ENCODE measurements at places on chromosomes 2 and 18.

GRCh38 chr2:206876216-206876860, 63.0 kb upstream of the CPO start:
- DNase-seq = no peak

- DNase-seq = no peak
These were observed 176.1 kb downstream of the INSIG2 start for GRCh38 chr2:118264232-118264990.

GRCh38 chr2:135473567-135473966, 57.5 kb downstream of the ZRANB3 start:
- no peak for DNase-seq

- DNase-seq = no peak
These were observed 99.0 kb downstream of the NCK2 start for GRCh38 chr2:105843476-105844374.

- DNase-seq = no peak
These were observed 254.2 kb upstream of the SESTD1 start for GRCh38 chr2:179518830-179519229.

DNA sequence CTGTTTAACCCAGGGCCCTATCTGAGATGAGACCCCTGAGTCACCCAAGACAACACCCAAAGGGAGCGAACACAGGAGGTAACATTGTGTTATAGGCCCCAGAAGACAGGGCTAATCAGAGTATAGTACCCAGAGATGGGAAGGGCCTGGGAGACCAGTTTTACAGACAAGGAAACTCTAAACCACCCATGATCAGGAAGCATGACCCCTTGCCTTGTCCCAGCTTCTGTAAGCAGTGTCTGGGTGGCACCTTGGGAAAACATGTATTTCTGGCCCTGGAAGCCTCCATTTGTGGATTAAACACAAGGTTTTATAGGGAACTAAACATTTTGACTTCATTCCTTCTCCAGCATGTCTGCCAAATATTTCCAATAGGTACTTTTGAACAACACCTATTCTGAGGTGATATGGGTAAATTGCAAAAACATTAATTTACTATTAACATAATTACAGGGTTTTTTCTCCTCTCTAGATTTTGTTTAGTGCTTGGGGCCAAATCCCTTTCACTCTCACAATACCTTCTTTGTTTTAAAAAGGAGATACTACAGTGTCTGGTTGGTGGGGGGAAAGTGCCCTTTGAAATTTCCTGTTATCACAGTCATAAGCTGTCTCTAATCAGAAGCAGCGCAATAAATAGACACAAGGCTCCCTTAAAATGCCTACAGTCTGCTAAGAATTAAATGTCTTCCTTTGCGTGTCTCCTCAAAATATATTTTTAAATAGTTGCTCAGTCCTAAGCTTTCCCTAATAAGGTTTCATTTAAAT, 341.1 kb downstream of the BCL11A start:
- DNase-seq = no peak

GRCh38 chr18:40365526-40365925, 1589.5 kb upstream of the PIK3C3 start:
- no peak for DNase-seq

DNA sequence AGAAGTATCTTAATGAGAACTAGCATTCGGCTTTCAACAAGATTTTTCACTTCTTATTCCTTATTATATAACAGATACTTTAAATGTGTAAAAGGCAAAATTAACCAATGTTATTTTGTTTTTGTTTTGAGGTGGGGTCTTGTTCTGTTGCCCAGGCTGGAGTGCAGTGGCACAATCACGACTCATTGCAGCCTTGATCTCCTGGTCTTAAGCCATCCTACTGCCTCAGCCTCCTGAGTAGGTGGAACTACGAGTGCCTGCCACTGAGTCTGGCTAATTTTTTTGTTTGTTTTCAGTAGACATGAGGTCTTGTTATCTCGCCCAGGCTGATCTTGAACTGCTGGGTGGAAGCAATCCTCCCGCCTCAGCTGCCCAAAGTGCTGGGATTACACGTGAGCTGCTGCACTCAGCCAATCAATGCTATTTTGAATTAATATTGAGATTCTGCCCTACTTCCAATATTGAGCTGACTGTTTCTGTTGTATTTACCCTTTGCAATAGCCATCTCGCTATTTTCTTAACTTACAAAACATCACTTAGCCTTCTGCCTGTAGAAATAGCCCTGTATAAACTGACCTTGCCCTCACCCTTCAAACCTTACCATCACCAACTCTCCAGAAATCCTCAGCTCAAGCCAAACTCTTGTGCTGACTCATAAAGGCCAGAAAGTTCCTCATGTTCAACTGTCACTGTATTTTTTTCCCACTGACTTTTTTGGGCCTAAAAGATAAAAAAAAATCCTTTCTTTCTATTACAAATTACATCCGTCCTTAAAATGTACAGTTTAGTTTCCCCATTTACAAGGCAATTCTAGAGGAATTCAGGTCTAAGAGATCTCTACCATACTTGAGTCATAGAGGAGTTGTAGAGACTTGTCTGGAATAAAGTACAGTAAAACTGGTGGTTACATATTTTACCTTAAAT, 94.3 kb downstream of the OLA1 start:
- no peak for DNase-seq

DNA sequence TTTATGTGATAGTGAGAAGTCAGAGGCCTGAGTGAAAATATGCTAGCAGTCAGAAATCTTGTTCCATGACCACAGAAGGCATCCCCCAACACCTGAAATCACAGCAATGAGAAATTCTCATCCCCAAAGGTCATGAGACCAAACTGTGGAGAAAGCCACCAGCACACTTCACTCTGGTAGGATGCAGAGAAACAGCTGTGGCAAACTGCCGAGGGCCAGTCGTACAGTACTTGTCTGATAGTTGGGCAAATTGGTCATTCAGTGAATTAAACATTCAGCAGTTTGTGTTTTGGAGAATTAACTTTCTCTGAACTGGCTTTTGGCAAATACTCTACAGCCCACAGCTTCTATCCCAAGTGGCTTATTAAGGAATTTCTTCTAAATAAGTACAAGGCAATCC, 117.2 kb downstream of the TSN start:
- DNase-seq = no peak

DNA sequence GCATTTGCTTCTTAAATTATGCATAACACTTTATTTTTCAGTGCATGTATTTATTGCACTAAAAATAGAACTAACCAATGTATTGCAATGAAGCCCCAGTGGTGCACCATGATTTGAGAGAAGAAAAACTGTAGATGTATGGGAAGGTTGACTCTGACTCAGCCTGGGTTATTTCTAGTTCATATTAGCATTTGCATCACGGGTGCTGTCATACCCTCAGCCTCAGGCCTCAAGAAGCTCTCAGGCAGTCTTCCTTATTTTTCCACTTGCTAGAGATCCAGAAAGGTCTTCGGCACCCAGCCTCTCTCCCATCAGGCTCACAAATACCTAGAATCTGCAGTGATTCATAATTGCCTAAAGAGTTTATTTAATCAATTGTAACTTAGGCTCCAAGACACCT, 148.0 kb downstream of the DNER start:
- DNase-seq = no peak

- DNase-seq = no peak
These were observed 107.1 kb upstream of the STK17B start for GRCh38 chr2:196278491-196278911.

GRCh38 chr2:24073816-24074215, 2.3 kb downstream of the SF3B6 start:
- no peak for DNase-seq

DNA sequence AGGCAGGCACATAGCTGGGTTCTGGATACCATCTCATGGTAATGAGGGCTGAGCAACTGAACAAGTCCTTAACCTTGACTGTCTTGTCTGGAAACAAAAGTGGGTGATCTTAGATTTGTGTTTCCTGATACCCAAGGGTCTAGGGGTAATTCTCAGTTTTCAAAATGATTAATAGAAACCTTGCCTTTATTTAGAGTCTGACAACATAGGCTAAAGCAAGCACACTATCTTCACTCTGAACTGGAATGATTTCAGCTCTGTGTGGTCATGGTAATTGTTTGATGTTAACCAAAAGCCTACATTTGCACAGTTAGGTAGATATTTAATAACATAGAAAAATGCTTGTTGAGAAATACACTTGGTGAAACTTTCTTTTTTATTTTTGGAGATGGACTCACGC, 6.8 kb upstream of the LAMA3 start:
- DNase-seq = no peak

GRCh38 chr2:16588565-16588964, 77.1 kb downstream of the CYRIA start:
- DNase-seq = no peak

GRCh38 chr2:64013053-64013452, 6.2 kb downstream of the VPS54 start:
- DNase-seq = no peak

DNA sequence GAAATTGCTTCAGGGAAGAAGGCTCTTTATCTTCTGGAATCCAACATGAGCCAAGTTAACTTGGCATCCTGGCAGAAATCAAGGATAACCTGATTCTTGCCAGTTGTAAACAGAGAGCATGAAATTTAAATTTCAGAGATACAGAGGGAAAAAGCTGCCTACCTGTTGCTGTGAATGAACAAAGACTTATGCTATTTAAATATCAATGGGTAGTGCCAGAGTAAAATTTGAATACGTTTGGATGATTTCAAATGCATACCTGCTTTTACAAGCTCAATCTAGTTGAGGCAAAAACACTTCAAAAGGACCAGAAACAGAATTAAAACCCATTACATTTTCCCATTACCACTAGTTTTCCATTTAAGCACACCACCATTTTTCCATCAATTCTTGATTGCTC, 60.9 kb downstream of the CHST9 start:
- no peak for DNase-seq

DNA sequence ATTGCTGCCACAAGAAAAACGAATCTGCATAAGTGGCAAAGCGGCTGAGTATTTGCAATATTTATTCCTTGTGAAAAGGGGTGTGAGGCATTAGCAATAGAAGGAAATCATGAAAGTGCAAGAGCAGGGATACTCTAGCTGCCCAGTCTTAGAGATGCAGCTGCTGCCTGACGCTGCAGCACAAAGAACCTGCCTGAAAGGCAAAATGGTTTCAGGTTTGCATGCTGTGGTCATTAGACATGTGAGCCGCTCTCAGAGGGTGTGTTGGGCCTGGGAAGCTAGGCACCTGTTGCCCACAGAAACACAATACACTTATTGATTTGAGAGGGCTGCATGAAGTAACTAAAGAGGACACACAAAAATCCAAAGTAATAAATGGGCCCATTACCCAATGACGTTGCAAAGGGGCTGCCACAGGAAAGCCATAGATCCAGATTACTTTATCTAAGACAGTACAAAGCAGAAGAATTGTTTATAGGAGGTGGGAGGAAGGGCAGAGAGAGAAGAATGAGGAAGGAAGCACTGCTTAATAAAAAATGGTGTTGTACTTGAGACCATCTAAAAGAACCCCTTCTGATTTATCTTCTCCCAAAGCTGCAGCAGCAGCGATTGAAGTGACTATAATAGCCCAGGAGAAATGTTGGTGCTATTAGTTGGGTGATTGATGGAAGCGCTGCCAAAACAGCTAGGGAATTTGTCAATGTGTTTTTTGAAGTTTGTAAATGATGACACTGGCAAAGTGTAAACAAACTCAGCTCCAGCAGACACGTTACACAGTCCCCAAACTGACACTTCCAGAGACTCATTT, 492.4 kb upstream of the ACVR2A start:
- DNase-seq = no peak

DNA sequence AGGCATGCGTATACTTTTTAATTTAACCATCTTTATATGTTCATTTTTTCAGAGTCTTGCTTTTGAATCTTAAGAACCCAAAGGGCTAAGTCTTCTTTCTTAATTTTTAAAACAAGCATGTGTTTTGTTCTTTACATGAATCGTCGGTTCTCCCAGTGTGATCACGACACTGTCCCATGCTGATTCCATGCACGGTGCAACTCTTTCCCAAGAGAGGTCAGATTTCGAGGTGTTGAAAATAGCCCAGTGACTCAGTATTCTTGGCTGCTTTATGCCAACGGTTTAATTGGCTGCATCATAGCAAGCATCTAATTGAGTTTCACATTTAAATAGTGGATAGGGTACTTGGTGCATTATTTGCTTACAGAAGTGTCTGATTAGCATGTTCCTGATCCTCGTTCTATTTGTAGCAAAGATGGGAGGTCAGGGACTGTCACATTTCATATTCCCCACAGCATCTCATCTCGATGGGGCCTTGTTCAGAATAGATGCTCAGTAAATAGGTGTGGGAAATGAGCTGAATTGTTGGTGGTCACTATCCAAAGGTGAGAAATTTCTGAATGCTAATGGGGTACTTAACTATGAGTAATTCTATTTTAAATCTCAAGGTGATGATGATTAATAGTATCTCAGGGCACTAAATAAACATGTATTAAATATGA, 2.8 kb downstream of the NPAS2 start:
- DNase-seq = no peak

- DNase-seq = no peak
These were observed 19.6 kb upstream of the NDUFV2 start for GRCh38 chr18:9082711-9083510.

- DNase-seq = no peak
These were observed 9.7 kb upstream of the SKOR2 start for GRCh38 chr18:47260924-47261701.

DNA sequence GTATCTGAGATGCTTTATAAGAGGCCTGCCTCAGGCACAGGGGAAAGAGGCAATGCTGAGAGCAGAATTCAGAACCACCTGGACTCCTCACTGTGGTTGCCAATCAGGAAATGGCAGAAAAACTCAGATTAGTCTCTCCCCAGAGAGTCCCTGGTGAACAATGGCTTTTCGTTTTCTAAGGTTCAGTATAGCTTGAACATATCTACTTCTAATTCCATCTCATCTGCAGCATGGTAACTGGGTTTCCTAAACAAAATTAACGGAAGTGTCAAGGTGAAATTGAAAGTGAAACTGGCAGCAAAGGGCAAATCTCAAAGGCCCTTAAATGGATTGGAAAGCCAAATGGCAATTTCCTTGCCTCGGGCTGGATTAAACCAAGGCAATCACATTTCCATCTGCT, 480.2 kb upstream of the ACVR2A start:
- DNase-seq = no peak

DNA sequence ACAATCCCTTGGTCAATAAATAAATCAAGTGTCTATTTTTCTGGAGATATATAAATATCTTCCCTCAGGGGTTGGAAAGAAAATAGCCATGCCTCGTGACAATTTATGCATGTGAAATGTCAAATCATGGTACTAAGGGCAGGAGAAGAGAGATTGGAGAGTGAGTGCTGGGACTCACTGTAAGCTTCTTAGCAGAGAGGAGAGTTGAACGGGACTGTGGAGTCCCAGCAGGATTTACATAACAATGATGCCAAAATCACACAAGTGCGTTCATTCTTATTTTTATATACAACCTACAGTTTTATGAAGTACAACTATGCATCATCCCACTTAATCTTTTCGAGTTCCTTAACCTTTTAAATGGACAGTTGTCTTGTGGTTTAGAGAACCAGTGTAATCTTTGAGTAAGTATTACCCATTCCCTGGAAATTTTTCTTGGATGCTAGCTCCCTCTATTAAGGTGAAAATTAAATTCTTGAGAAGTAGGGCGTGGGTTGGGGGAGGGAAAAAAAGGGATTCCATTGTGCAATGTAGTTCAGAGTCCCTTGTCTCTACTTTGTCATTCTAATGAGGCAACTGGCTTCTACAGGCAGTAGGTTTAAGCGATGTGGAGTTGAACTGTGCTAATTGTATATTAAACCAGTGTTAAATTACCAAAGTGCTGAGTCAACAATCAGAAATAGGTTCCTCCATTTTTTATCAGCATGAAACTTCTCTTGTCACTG, 143.6 kb upstream of the EPHA4 start:
- DNase-seq = no peak

All from tibial nerve (tissue), 4 donors.